ENCODE measurements at places on chromosomes 1 and 21.

- no peak for DNase-seq
These were observed 20.7 kb downstream of the FOXO6 start for GRCh38 chr1:41381692-41382479.

GRCh38 chr1:160400223-160400645, at the start of gene VANGL2:
Gene VANGL2, plus strand, starts transcription at chr1:160400564. Its CDS starts 15,274 bp downstream, at chr1:160415838.
- DNase-seq: peak; percentile 46

DNA sequence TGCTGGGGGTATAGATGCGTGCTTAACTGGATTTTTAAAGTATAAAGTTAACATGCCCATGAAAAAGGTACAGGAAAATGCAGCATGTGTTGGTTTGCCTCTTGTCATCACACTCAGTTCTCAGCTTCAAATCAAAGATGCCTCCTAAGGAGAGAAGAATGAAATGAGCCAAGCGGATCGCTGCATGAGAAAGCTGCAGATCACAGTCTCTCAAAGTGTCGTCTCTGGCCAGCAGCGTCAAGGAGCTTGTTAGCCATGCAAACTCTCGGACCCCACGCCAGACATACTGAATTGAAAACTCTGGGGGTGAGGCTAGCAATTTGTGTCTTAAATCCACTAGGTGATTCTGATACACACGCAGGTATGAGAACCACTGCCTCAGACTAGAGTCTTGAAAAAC, 297.2 kb downstream of the AJAP1 start:
- no peak for DNase-seq

DNA sequence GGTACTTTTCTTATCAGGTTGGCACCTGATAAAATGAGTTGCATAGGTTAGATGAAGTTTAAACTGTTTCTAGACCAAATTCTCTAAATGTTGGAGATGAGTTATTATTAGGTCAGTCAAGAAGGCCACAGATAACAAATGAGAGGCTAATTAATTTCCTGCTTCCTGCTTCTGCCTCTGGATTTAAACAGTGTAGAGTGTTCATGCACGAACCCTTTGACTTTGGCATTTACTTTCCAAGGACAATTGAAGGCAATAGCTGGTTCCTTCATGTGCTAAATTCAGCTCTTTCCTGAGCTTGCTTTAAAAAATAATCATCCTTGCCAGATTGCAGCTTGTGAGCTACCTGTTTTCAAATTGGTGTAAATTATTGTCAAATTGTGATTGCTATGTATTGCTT, 80.6 kb downstream of the RASAL2 start:
- DNase-seq: no peak

GRCh38 chr1:43454270-43455011, 710 bp upstream of the HYI start:
- peak; percentile 17 for DNase-seq
